HFFc6 (cell line): ENCODE measurements at places on chromosomes 16 and 17. TPM values are rescaled to one million over a fixed set of nuclear protein-coding genes. Genes with fewer than 3 reads are reported as not detected.

DNA sequence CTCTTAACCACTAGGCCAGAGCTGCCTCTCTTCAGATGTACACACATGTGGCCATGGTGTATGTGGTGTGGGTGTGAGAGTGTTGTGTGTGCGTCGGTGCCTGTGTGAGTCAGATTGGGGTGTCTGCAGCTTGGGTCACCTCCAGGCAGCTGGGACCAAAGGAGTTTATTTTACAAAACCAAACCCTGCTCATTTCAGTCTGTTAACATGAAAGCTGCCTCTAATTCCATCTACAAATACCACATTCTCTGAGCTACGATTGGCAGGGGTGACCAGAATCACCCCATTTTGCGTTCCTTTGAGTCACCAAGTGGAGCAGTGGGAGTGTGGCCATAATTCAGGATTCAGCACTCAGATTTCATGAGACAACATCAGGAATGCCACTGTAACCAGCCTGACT lies 105.3 kb downstream of the IRX5 start:
- peak; percentile 4 for DNase-seq

Gene GRAPL
- not detected in 3 replicates for total RNA-seq

GRCh38 chr16:67013823-67014633 lies 14.9 kb upstream of the CBFB start:
- peak; percentile 17 for DNase-seq

Gene STH
- not detected in 3 replicates for total RNA-seq

DNA sequence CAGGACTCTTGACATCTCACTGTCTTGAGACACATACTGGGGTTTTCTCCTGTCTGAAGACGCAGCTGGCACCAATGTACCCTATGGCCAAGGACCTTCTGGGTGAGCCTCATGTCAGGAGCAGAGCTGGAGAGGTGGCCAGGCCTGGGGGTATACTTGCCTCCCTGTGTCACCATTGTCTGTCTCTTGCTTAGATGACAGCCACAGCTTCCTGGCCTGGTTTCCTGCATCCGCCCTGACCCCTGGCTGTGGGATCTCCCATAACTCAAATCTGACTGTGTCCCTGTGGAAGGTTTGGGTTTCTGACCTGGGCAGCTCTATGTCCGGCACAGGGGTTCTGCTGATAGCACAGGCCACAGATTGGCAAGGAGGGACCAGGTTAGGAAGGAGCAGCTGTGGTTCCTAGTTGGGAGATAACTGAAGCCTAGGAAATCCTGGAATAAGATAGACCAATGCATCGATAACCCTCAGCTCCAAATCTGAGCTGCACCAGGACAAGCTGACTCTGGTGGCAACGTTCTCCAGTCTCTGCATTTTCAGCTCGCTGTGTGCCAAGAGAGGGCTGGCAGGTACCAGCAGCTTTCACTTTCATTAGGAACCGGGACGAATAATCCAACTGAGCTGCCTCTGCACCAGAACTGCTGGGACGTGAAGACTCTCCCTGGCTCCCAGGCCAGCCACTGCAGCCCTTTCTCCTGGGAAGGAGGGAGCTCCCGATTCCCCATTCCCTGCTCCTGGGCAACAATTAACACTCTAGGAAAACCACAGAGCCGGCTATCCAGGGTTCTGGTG lies 5.0 kb downstream of the DEXI start:
- no peak for DNase-seq

DNA sequence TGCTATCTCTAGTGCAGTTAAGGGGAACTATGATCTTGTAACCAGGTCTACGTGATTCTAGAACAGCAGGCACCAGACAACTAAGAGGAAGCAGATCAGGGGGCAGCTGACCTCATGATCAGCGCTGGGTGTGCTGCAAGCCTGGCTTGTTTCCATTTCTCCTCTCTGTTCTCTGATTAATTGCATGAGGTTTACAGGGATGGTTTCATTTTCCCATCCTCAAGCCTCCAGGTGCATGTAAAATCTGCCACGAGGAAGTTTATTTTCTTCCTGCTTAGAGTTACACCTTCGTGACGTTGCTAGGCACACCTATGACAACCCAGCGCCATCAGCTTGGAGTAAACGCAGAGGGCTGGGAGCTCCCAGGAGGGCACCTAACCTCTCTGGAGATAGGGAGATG lies 4.3 kb upstream of the NUPR1 start:
- no peak for DNase-seq

DNA sequence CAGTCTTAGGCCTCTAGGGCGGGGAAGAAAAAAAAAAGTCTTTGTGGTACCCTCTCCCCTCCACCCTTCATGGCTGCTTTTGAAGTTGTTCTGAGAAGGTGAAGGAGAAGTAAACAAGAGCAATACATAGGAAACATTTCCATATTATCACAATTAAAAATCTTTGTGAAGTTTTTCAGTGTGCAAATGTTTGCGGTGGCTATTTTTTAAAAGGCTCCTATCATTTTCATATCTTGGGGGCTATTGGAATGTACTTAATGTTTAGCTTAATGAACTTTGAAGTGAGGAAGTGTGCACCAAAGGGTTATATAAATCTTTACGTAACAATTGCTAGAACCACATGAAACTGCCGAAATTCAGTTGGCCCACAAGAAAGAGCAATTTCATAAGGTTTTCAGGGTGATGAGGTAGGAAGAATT lies 7.6 kb downstream of the NOL11 start:
- no peak for DNase-seq

- DNase-seq, result no peak
Measured at GRCh38 chr17:13843862-13844635, 225.3 kb upstream of the COX10 start.

DNA sequence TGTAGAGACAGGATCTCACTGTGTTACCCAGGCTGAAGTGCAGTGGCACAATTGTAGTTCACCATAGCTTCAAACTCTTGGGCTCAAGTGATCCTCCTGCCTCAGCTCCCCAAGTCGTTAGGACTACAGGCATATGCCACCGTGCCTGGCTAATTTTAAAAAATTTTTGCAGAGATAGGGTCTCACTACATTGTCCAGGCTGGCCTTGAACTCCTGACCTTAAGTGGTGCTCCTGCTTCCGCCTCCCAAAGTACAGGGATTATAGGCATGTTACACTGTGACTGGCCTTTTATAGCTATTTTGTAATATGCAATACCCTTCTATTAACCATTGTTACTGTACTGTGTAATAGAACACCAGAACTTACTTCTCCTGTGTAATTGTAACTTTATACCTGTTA lies 139.3 kb upstream of the ZNF267 start:
- no peak for DNase-seq

DNA sequence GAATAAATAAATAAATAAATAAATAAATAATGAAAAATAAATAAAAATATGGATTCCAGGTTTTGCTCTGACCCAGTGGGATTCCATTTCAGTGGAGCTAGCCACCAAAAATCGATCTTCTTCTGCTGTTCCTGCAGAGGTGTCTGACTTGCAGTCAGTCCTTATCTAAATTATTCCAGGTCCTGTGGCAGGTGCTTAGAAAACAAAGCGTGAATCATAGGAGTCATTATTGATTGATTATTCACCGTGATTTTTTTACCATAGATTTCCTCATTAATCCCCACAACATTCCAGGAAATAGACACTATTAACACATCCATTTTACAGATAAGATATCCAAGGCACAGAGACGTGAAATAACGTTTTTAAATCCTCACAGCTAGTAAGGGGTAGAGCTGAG lies 31.5 kb upstream of the ABR start:
- no peak for DNase-seq
